ENCODE measurements at places on chromosomes 7 and 10.

DNA sequence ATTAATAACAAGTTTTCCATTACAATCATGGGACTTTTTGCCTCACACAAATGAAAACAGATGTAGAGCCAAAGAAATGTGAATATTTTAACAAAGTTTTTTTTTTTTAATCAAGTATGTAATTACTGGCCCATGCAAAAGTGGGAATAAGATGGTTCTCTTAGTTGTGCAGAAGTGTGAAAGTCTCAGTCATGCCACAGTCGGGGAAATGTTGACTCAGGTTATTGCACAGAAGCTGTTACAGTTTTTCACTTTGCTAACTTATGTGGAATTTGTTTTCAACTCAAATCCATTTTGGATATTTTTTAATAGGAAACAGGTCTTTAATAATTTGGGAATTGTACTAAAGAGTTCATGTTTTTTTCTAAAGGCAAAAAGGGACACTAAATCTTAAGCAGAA is 44.0 kb upstream of the CAV2 start:
- no peak for DNase-seq

- no peak for DNase-seq
Observed at GRCh38 chr10:62396864-62397263, 22.7 kb downstream of the ZNF365 start.

DNA sequence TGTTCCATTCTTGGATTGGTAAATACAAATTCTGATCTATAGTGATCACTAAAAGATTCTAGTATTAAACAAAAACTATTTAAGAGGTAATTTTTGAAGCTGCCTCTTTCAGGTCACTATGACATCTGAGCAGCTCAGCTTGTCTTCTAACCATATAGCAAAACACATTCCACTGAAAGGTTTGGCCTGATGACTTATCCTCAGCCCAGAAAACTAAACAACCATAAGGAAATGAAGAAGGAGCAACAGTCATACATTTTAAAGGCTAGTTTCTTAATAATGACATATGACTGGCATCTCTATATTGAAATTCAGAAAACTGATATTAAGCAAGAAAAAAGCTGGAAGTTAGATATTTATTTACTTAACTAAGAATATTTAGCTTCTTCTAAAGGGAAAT is 24.6 kb downstream of the NT5C2 start:
- DNase-seq, result no peak

- no peak for DNase-seq
Observed at GRCh38 chr10:48442090-48442808, 135.8 kb downstream of the MAPK8 start.

DNA sequence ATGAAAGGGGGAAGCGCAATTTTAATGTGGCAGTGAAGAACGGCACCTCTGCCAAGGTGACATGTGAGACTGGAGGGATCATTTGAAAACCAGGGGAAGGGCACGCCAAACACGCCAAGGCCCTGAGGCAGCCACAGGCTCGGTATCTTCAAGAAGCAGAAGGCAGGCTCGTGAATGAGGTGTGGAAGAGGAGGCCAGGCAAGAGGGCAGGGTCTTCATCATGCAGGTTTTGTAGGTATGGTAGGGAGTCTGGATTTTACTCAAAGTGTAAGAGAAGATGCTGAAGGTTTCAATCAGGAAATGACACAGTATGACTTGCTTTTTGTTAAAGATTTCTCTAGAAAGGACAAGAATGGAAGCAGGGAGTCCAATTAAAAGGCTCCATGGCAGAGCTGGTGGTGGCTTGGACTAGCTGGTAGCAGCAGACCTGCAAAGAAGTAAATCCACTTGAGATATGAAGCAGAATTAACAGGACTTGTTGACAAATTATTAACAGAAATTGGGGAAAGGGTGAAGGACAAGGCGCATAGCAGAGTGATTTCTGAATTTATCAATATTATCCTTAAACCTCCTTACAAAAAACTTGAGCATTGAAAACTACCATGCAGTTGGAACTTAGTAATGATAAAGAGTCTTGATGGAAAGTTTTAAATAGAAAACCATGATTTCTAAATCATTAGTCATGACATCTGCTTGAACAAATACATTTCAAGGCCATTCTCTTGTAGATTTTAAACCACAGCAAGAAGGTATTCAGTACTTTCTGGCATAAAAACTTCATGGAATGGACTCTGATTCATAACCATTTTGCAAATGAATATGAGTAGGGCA is 70.4 kb downstream of the COA1 start:
- no peak for DNase-seq

DNA sequence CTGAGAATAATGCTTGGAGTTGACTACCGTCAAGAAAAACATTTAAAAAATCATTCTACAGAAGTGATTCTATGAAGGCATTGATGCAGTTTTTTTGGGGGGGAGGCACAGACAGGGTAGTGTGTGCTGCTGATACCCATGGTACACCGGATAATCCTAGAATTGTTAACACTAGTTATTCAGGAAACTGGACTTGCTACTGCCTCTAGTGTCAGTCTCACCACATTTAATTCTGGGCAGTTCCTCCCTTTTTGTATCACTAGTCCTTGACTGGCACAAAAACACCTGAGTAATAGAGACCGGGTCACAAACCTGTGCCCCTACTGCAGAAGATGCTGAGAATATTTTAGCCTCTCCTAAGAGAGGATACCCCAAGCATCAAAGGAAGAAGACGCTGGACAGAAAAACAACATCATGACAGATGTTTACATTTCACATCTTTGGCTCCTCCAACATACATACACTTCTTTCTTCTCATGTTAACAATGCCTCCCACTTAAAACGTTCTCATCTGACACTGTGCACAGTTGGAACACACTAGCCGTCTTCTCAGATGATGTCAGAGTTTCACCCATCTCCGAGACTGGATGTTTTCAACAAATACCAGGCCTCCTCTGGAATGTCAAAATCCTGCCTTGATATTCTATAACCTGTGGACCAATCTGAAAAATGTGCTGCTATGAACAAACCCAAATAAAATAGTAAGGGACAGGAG is 13.1 kb upstream of the TCAF1 start:
- DNase-seq, result no peak

GRCh38 chr10:29409241-29410054 is 120.6 kb downstream of the LYZL1 start:
- DNase-seq, result peak; percentile 72

Data from cortex of kidney (tissue), 1 donor.